Activated effector memory CD4-positive, alpha-beta T cell treated with Interleukin-2 at 50 U/mL for 16 hours (primary cell): ENCODE measurements at places on chromosomes 5 and 9.
A peak's percentile ranks its signal among the peaks of the same experiment; 100 is the strongest.

GRCh38 chr9:89014153-89014552 lies 22.9 kb downstream of the S1PR3 start:
- DNase-seq: no peak

GRCh38 chr5:40569546-40570270 lies 110.0 kb upstream of the PTGER4 start:
- DNase-seq: no peak

DNA sequence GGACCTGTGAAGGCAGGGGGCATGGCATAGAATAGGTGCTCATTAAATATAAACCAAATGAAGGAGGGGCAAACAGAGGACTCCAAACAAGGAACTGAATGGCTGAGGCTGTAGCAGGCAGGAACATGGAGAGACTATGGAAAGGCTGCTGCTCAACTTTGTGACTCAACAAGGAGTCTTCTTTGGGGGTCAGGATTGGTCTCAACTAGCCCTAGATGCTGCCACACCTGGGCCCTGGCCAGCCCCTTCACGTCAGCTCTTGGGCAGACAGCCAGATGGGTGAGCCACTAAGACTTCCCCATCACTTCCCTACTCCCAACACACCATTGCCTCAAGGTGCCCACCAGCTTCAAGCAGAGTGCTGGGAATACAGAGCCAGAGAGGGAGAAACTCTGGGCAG lies 11.0 kb downstream of the RPP25L start:
- no peak for DNase-seq

- no peak for DNase-seq
Observed at GRCh38 chr5:138011991-138012390, 20.9 kb downstream of the FAM13B start.

GRCh38 chr9:92147852-92148180 lies 32.6 kb upstream of the SPTLC1 start:
- DNase-seq: no peak

DNA sequence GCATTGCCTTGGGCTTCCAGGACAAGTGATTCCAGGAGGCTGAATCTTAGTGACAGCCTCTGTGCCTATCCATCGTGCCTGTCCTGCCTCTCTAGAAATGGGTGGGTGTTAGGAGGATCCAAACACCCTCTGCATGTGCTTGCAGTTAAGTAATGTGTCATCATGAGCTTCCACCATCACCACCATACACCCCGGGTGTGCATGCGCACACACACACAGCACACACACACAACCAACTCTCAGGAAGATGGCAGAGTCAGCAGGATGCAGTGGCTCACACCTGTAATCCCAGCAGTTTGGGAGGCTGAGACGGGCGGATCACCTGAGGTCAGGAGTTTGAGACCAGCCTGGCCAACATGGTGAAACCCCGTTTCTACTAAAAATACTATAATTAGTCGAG lies 22.8 kb upstream of the CERCAM start:
- DNase-seq: no peak

GRCh38 chr5:169164481-169164925 lies 136.4 kb downstream of the SLIT3 start:
- no peak for DNase-seq

- DNase-seq: no peak
Observed at GRCh38 chr5:118722122-118723020, 266.0 kb downstream of the DTWD2 start.

GRCh38 chr5:68968429-68968828 lies 125.4 kb upstream of the SLC30A5 start:
- no peak for DNase-seq

- DNase-seq: no peak
Observed at GRCh38 chr9:88270413-88270812, 117.8 kb upstream of the SPIN1 start.

DNA sequence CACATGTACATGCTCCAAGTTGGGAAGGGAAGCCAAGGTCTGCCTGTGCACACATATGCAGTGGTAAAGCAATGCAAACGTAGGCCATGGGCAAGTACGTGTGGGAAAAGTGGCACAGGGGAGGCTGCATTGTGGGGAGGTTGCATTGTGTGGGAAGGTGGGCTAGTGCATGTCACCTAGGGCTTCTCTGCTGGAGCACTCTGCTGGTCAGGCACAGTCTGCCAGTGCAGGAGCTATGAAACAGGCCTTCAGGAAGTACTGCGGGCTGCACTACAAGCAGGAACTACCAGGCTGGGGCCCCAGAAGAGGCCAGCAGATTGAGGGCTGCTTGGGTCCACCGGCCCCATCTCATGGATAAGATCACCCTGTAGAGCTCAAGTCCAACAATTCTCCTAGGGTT lies 1694.6 kb upstream of the CDH6 start:
- DNase-seq: no peak

DNA sequence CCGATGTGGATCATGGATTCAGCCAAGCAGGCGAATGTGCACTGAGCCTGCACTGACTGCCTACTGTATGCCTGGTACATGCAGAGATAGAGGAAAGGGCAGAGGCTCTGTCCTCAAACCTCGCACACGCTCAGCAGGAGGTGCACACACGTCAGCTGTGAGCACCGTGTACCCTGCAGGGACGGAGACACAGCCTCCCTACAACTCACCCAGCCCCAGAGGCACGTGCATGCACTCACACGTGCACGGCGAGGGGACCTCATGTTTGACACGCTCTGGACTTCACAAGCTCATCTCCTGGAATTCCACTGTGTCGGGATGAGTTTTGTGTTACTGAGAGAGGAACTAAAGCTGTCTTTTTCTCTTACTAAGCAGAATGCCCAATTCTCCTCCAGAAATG lies 48.4 kb downstream of the IRX2 start:
- DNase-seq: no peak

DNA sequence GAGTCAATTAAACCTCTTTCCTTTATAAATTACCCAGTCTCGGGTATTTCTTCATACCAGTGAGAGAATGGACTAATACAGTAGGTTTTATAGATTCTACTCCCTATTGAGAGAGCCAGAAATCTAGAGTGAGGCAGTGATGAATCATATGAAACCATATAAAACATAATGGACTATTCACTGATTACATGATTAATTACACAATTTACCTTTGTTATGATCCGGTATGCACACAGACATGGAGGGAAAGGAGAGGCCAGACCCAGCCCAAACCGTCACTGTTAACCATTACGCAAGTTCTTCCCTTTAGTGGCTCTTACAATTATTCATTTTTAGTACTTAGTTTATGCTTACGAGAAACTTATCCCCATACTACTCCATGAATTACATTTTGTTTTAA lies 205.0 kb downstream of the DNAH5 start:
- no peak for DNase-seq

- no peak for DNase-seq
Observed at GRCh38 chr5:69276422-69277174, 41.9 kb downstream of the CDK7 start.

GRCh38 chr5:135442431-135443160 lies 4.6 kb downstream of the DCANP1 start:
- DNase-seq: no peak

- DNase-seq: peak; percentile 8
Observed at GRCh38 chr9:35605351-35606137, 482 bp downstream of the TESK1 start.

- DNase-seq: no peak
Observed at GRCh38 chr5:13591621-13592020, 352.9 kb downstream of the DNAH5 start.

DNA sequence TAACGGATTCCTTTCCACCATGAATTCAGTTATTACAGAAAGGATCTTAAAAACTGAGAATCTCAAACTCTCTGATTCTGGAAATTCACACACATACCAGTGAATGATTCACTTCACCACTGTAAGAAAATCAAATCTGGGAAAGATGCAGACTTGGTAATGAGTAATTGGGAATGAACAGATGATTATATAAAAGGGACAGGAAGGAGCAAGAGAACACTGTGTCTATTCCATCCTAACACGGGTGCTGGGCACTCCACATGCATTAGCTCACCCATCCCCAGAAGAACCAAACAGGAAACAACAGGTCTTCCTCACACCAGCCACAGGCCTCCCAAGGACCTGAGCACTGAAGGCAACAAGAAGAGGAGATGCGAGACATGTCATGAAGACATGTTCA lies 74.8 kb upstream of the ZNF622 start:
- no peak for DNase-seq

DNA sequence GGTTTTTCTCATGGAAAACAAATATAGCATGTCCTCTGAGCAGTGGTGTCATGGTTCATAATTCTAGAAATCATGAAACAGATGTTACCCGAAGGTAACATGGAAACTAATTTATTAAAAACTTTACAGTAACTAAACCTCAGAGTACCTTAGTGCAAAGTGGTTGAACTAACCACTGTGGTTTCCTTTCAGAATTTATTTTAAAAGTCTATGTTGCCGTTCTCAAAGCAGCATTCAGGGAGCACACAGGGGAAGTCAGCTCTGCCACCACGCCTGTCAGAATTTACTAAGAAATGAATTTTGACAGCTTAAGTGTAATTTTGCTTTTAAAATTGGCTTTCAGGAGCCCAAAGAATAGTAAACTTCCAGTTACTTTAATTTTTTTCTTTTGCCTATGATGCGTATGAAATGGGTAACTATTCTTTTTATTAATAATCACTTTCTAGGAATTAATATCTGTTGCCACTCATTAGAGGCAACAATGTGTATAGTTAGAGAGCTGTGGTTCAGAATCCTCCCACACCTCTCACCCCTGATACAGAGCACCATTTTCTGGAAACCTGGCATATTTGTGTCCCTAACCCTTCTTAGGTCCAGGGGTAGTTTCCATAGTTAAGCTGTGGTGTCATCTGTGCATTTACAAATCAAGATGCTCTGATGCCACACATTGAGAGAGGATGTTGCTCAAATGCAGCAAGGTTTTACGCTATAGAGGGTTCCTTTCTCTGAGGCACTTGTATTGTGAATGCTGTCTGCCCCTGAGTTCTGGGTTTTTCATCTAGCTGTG lies 202.6 kb downstream of the ZSWIM6 start:
- no peak for DNase-seq

DNA sequence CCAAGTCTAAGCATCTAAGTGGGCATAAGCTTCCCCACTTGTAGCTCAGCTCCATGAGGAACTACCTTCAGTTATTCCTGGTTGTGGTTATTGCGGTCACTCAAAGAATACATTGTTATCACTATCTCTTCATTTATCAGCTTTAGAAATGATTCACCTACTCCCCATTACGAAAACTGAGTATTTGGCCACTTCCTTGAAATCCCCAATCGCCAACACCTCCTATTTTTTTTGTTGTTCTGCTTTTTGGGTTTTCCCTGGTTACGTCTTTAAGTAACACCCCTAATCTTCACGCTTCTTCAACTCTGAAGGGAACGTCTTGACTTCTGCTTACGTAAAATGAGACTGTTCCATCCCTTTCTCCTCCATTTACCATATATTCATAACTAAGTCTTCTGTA lies 20.7 kb downstream of the MAPK9 start:
- no peak for DNase-seq

GRCh38 chr5:38382898-38383297 lies 124.5 kb downstream of the EGFLAM start:
- DNase-seq: peak; percentile 4

DNA sequence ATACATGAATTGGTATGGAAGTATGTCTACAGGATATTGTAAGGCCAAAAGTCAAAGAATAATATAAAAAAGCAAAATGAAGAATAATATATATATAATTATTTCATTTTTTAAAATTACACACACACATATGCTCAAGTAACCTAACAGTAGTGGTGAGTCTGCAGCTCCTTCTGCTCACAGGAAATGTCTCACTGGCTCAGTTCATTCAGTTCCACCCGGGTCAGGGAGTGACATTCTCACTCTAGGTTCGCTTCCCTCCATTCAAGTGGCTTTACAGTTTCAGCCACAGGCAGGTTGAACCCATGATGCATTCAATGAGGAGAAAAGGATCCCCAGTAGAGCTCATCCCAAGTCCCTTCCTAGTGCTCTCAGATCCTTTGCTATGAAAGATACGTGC lies 90.8 kb downstream of the SUSD1 start:
- no peak for DNase-seq

DNA sequence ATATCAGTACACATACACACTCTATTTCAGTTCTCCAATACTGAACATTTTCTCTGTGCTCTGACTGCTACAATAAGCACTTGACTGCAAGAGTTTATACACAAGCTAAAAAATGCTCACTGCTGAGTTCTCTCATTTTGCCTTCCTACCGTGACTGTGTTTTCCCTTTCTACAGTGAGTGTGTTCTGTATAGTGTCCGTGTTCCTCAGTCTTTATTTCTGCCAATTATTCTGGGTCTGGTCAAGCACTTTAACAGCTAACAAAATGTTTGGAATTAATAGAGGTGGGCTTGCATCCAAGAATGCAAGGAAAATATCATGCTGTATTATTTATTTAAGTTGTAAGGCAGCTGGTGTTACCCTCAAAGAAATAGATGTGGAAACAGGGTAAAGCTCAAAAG lies 217.0 kb upstream of the NREP start:
- no peak for DNase-seq

DNA sequence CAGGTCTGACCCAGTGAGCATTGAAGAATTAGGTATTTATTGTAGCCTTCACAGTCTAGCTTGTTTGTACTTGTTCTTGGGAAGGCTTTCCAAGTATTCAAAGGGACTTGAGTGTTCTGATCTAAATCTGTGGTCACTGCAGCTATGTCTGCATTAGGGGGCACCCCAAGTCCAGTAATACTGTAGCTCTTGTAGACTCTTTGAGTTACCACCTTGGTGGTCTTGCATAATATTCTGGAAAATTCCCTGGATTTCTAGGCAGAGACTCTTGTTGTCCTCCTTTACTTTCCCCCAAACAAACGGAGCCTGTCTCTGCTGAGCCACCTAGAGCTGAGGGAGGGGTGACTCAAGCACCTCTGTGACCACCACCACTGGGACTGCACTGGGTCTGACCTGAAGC lies 149.5 kb upstream of the DHFR start:
- DNase-seq: no peak

DNA sequence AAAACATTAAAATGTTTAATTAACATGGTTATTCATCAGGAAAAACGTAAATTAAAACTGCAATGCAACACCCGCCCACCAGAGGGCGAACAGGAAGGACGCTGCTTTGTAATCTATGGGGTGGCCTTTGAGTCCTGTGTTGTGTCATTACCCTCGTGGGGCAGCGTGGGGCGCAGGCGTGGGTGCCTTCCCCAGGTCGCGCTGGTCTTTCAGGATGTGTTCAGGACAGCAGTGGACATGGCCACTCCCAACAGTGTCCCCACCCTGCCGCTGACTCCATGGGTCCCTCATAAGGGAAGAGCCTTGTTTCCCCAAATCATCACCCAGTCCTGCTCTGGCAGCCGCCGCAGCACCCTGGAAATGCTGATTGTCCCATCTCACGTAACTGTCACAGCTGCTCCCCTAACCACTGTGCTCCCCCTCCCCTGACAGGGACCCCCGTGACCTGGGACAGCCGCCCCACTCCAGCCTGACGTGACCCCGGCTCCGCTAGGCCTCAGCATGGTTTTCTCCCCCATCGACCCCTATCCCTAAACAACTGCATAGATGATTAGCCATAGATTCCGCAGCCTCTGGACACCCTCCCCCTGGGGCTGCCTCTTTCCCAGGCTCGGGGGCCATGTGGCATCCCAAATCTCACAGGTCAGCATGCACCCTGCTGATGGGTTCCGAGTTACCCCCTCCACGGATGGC lies 36.4 kb downstream of the GLT6D1 start:
- DNase-seq: peak; percentile 21

- no peak for DNase-seq
Observed at GRCh38 chr9:29691145-29691544, 2117.9 kb upstream of the C9orf72 start.
